Fibroblast of skin of left biceps (primary cell): ENCODE measurements at places on chromosomes 5 and 9.

GRCh38 chr5:29005386-29005785 is 1967.0 kb upstream of the CDH9 start:
- DNase-seq: no peak

DNA sequence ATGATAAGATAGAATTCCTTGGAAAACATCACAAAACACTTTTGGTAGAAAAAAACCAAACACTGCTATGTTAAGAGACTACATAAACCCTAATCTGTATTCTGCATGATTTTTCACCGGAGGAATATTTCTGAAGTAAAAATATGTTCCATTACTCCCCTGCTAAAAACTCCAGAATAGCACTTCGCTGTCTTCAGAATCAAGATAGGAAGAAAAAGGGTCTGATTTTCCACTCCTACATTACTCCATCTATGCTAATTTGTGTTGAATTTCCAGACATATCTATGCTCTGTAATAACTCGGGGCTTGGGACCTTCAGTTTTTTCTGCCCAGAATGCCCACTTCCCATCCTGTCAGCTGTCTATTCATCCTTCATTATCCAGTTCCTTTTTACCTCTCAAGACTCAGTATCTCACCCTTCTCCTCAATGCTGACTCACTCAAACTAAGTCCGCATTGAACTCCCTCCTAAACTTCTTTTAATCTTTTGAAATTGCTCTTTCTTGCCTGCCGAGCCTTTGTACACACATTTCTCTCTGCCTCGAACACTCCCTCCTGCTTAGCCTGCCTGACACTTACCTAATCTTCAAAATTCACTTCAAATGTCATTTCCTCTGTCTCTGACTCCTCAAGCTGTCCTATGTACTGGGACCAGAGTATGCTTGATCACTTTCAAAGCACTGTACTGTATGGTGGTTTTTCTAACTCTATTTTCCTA is 171.0 kb downstream of the ARRDC3 start:
- no peak for DNase-seq

- DNase-seq: no peak
These were observed 16.2 kb upstream of the ATP6V1G1 start for GRCh38 chr9:114571391-114571790.

DNA sequence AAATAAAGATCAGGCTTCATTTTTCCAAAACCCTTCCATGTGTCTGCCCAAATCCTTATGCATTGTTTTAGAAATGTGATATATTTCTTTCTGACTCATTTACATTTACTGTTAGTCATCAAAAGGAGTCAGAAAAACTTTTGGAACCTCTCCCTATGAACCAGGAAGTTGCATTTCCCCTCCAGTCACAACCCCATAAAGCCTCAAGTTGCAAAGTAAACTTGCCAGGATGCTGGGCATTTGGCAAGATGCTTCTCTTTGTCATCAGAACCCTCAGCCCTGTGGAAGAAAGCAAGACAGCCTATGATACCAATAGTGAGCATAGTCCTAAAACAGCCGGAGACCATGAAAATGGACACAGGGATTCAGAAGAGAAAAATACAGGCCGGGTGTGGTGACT is 84.2 kb downstream of the MUSK start:
- DNase-seq: peak; percentile 81

- no peak for DNase-seq
These were observed 28.1 kb downstream of the CPEB4 start for GRCh38 chr5:173916233-173916632.

DNA sequence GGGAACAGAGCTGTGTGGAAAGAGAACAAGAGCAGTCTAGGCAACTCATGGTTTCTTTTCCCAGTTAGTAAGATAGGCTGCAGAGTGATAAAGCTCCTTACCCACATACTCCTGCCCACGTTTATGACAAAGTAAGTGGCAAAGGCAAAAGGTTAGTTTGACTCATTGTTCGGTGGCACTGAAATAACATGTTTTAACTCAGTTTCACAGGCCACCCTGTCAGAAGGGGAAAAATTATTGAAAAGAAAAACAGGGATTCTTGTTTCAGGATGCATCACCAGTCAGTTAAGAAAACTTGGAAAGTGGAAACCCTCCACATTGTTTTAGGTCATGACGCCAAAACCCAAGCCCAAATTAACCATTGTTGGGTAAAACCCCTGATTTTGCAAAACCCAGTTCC is 22.3 kb upstream of the DAB2 start:
- no peak for DNase-seq

GRCh38 chr9:89052470-89053097 is 61.3 kb downstream of the S1PR3 start:
- no peak for DNase-seq

GRCh38 chr5:56673171-56673570 is 142.2 kb upstream of the MAP3K1 start:
- DNase-seq: no peak

DNA sequence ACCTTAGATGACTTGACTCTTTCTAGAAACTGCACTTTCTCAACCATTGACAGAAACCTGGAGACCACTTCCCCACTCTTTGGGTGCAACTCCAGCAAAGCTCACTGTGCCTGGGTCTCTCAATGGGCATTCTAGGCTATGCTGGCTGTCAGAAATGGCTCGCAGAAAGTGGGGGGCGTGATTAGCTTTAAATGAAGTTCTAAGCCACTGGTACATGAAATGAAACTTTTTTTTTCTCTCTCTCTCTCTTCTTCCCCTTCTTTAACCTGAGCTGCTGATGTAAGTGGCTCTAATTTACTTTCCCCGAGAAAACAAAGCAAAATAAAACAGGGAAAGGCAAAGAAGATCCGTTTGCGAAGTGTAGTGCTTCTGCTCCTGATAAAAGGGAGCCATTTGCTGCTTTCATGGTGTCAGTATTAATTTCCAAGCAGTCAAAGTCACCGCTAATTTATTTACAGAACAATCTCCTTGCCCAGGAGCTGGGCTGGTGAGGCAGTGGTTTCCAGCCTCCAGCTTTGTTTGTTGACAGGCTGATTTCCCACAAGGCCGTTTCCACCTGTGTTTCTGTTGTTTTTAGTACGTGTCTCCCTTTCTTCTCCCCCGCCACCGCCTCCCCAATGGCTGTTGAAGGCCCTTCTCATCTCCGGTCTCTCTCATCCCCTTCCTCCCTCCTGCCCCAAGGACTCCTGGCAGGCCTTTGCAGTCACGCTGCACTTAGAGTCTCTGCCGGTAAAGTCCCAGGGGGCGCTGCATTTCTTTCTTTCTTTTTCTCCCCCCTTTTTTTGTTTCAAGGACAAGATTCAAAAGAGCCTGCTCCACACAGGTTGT is 422.9 kb downstream of the EBF1 start:
- no peak for DNase-seq

DNA sequence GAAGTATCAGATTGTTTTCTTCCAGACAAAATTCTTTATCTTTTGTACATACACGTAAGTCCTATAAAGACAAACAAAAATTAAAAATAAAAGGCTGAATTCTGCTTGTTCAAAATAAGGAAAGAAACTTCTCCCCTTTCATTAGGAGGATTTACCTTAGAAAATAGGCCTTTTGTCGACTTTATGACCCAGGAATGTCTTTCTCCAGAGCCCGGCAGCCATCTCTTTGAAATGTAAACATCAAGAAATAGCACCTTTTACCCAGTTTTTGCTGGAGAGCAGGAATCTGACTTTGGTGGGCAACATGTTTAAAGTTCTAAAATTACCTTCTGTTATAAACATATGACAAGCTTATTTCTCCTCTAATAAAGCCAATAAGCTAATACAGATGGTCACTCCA is 373.0 kb upstream of the FTMT start:
- no peak for DNase-seq

DNA sequence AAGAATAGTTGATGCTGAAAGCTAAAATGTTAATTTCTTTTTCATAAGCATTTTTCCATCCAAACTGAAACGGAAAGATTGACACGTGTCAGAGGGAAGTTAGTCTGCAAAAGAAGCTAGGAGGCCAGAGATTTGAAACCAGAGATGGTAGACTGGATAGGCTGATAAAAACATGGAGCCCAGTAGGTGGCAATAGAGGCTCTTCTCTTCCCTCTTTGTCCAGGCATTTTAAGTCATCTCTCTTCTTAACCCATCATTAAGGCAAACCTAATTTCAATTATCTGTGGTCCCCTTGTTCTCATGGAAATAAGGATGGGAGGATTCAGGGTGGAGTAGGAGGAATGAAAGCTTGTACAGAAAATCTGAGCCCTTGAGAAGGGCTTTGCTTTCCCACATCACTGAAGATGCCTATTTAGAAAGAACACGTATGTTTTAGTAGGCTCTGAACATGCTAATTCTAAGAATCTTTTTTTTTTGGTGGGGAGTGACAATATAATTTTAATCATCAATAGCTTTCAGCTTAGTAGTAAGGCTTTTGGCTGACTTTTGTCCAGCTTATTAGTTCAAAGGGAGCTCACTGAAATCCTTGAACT is 66.6 kb downstream of the ZNF474 start:
- DNase-seq: no peak

GRCh38 chr5:170404398-170404797 is 15.2 kb upstream of the KCNMB1 start:
- DNase-seq: no peak

GRCh38 chr5:115170134-115170928 is 623 bp upstream of the TRIM36 start:
- DNase-seq: no peak

GRCh38 chr9:126763130-126763764 is 41.6 kb upstream of the ZBTB43 start:
- DNase-seq: no peak

GRCh38 chr9:114521846-114522245 is 16.6 kb upstream of the WHRN start:
- no peak for DNase-seq

DNA sequence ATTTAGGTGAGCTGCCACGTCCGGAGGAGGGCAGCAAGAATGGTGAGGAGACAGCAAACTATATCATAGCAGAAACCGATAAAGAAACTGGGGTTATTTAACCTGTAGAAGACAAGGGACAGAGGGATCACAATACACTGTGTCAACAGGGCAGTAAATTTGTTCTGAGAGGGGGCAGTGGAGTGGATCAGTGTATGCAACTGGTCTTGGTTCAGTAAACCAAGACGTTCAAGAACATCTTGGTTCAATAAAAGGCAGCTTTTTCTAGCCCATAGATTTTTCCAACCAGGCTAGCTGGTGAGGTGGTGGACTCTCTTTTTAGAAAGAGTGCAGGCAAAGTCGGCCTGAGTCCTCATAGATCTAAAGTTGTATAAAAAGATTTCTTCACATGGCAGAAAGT is 55.3 kb downstream of the PLAC8L1 start:
- DNase-seq: no peak

DNA sequence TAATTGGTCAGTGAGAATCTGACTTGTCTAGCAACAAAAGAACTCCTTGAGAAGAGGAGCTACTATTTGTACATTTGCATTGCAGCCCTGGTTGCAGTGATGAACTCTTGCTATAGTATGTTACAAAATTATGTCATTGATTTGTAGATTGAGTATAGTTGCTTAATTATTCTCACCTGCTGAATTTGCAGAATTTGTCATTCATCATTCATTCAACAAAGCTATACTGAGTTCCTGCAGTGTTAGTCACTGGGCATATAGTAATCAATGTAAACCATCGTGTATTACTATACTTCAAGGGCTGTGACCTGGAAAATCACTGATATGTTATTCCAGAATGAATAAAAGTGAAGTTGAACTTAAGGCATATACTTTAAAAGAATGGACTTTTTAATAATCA is 50.1 kb downstream of the SLC1A3 start:
- DNase-seq: no peak

GRCh38 chr5:166772770-166773169 is 1518.7 kb upstream of the WWC1 start:
- DNase-seq: peak; percentile 29

- no peak for DNase-seq
These were observed 329.9 kb upstream of the ITGA1 start for GRCh38 chr5:52457810-52458209.

DNA sequence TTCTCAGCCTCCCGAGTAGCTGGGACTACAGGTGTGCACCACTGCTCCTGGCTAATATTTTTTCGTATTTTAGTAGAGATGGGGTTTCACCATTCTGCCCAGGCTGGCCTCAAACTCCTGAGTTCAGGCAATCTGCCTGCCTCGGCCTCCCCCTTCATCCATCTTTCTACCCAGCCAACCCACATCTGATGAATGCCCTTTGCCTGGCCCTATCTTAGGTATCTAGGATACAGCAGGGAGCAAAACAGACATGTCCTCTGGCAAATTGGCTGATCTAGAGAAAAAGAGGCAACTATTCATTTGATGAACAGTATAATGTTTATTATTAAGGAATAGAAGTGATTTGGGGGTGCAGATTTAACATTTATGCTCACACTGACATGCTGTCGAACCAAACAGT is 123.0 kb downstream of the TRIO start:
- no peak for DNase-seq

- no peak for DNase-seq
These were observed 726.1 kb downstream of the CDH18 start for GRCh38 chr5:19261879-19262278.

DNA sequence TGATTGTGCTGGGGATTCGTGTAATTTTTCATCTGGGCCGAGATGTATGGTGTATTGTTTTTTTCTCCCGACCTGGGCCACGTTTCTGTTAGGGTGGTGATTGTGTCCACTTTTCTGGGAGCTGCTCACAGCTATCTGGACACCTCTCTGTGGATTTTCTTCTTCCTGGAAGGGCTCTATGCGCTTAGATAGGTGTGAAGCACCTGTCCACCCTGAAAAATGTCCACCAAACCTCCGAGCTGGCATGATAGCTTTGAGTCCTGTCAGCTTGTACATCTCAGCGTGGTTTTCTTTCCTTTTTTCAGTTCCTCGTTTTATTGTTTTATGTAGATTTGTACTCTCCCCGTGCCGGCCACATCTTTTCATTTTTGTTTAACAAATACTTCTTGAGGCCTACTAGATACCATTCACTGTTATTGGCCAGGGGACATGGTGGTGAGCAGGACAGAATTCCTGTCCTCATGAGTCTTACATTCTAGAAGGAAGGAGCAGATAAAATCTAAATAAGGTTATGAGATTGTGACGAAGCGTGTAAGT is 1.1 kb downstream of the UGCG start:
- no peak for DNase-seq

DNA sequence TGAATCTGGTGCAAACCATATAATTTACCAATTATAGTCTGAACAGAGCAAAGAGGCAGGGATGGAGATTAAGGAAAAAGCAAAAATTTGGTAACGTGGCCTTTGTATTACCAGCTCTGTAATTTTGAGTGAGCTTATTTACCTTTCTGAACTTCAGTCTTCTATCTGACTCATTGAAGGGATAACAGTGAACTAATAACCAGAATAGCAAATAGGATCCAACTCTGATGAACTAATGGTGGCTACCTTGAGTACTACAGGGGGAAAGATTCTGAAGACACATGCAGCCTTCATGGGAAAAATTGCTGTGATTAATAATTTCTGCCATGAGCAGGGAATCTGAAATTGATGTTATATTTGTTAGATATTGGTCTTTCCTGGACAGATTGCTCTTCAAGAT is 23.0 kb upstream of the LARP1 start:
- no peak for DNase-seq

- DNase-seq: no peak
These were observed 10.9 kb downstream of the FBXL7 start for GRCh38 chr5:15510831-15511230.

- DNase-seq: no peak
These were observed 53.9 kb downstream of the FXN start for GRCh38 chr9:69089491-69089890.
